ENCODE measurements at places on chromosomes 4 and X.

GRCh38 chr4:24330573-24330972 lies 253.8 kb downstream of the DHX15 start:
- DNase-seq: no peak

- DNase-seq: no peak
Measured at GRCh38 chr4:47816748-47817147, 21.1 kb downstream of the CORIN start.

DNA sequence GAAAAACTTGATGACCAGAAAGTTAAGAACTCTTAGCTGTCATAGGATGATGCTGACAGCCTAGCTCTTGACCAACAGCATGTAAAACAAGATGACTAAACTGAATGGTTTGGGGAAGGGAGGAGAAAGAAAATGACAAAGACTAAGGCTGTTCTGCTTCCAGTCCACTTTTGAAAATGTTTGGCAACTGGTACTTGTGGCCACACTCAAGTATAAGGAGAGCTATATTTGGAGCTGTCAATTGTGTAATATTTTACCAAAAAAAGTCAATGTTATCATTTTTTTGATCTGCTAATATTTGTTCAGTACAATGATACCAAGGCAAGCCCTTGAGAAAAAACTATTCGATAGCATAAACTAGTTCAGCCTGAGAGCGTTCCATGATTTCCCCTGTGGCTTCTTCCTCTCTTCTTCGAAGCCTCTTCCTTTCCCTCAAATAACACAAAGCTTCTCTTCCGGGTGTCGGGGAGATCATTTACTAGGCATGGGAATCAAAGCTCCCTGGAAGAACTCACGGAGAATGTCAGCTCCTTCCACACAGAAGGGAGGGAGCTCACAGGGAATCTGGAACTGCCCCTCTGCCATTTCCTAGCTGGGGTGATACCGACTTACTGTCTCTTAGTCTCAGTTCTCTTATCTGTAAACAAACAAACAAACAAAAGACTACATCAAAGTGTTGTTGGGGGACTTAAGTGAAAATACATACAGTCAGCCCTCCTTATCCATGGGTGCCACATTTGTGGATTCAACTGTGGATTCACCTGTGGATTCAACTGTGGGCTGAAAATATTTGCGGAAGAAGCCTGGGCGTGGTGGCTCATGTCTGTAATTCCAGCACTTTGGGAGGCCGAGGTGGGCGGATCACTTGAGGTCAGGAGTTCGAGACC lies 82.6 kb downstream of the SCD5 start:
- peak; percentile 61 for DNase-seq

- no peak for DNase-seq
Measured at GRCh38 chr4:2071252-2071911, 12.3 kb downstream of the NAT8L start.

GRCh38 chrX:109283870-109284269 lies 198.0 kb downstream of the GUCY2F start:
- no peak for DNase-seq

GRCh38 chrX:100643956-100644860 lies at the start of gene SRPX2:
SRPX2 (plus strand) TSS chrX:100644199; CDS start chrX:100646323, 2,124 bp downstream.
- DNase-seq: peak; percentile 88
